ENCODE measurements at places on chromosomes 2 and 18.

DNA sequence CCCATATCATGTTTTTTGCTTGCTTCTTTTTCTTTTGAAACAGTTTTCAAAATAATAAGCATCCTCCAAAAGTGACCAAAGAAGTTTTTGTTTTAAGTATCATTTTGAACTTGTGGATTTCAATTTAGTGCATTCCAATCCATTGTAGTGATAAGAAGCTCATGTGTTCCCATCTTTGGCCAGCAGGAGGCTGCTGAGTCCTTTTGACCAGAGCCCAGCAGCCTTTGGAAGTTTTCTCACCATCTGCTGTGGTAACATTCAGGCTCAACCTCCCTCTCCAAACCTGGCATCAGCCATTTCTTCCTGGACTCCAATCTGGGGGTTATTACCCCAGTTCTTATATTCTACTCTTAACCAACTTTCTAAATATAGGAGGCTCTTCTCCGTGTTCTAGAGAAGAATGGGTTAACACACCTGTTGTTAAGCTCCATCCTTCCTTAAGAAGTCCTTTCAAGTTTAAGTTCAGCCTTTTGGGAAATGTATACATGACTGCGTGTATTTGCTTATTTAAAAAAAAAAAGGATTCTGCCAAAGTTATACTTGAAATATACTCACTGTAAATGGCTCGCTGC lies 39.0 kb upstream of the MAL start:
- peak; percentile 34 for DNase-seq

- DNase-seq: no peak
Observed at GRCh38 chr2:4515871-4516761, 812.7 kb downstream of the DCDC2C start.

DNA sequence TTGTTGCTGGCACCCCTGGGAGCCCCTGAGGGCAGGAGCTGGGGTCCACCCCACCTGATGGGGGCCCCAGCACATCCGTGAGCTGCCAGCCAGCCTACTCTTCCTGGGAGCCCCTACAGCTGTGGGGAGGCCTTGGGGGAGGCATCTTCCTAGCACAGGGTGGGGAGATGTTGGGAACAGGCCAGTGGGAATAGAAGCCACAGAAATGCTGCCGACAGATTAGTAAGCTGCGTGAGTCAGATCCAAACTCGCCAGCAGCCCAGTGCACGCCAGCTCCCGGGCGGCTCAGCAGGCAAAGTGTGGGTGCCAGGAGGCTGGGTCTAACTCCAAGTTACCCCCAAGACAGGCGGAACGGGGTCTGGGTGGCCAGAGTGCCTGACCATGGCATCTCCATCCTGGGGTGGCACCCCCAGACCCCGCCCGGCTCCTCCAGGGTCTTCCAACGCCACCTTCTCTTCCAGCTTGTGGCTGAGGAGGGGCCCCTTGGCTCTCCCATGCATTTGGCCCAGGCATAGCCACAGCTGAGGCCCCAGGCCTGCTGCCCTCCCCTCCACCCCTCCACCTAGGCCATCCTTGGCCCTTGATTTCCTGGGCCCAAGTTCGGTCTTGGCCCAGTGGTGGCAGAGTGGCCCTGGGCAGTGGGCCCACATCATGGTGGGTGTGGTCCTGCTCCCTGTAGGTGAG lies 15.3 kb downstream of the CROCC2 start:
- DNase-seq: peak; percentile 91

DNA sequence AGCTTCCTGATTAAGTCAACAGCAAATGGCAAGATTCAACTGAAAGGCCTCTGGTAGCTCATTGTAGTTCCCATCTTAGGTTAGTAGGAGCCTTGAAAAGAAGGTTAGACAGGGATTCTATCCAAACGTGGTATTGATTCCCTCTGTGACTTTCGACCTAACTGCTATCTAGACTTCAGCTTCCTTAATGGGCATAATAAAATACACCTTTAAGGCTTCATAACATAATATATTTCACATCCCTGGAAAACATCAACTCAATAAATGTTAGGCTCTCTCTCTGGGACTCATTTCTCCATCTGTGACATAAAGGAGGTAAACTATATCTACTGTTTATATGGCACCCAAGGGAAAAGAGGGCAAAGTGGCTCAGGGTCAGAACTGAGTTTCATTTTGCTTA lies 60.9 kb downstream of the STK39 start:
- no peak for DNase-seq

- no peak for DNase-seq
Observed at GRCh38 chr2:180790891-180791290, 189.5 kb upstream of the UBE2E3 start.

DNA sequence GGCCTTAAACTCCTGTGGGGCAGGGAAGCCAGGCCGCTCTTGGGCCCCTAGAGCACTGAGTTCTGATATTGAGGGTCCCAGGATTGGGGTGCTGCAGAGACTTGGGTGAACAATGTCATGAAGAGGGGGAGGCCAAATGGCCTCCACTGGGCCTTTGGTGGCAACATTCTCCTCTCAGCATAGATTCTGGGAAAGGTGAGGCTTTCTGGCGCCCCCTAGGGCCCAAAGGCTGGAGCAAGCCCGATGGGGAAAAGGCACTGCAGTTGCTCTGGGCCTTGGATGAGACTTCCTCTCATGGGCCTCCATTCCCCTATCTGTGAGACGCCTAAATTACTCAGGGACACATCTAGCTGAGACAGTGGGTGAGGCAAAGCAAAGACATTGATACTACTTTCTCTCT lies 84.8 kb downstream of the ACAA2 start:
- DNase-seq: no peak

DNA sequence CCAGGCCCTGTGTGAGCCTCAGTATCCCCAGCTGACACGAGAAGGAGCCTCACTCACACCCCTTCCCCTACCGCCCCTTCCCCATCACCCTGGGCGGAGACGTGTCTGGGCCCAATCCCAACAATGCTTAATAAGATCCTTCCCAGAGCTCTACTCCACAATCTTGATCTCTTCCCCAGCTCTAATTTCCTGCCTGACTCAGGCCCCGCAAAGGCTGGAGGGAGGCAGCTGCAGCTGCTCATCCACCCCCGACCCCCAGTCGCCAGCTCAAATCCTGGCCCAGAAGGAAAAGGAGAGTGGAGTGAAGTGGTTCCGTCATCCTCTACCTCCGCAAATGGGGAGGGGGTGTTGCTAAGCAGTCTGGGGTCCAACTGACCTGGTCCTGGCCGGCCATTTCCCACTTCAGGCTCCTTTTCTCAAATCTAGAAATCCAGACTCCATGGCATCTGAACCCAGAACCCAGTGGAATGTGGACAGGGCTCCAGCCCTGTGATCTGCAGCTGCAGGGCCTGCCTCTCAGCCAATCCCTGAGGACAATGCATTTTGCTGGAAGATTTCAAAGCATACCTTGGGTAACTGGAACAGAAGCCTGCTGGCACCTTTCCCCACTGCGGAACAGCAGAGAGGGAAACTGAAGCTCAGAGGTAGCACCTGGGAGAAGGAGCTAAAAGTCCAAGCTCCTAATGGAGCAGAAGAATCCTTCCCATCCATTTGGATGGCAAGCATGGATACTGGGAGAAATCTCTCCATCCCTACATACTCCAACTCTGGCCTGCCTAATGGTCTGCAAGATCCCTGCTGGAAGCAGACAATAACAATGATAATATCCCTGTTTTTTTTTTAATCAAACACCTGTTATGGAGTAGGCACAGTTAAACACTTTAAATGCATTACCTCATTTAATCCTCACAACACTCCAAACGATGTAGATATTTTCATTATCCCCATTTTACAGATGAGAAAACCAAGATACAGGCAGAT lies 5.6 kb upstream of the TNS1 start:
- DNase-seq: no peak

GRCh38 chr18:4750393-4751346 lies 295.6 kb upstream of the DLGAP1 start:
- no peak for DNase-seq
